ENCODE measurements at places on chromosomes 2 and 18.
A peak's percentile ranks its signal among the peaks of the same experiment; 100 is the strongest.

DNA sequence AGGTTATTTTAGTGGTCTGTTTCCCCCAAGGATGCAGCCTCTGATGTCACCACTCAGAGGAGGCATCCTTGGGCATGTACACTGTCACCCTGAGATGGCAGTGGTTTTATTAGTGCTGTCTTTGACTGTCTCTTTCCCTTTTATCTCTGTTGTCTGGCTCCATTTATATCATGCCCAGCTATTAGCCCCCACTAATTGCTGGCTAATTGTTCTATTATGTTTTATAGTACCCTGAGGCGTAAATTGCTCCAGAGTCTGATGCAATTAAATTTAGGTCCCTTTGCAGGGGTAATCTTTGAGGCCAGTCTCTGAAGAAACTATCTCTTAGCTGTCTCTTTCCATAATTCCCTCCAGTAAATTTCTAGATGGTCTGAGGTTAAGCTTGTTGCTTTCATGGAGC is 301.0 kb upstream of the KLHL29 start:
- no peak for DNase-seq

- no peak for DNase-seq
These were observed 110.3 kb upstream of the RBMS1 start for GRCh38 chr2:160603771-160604510.

DNA sequence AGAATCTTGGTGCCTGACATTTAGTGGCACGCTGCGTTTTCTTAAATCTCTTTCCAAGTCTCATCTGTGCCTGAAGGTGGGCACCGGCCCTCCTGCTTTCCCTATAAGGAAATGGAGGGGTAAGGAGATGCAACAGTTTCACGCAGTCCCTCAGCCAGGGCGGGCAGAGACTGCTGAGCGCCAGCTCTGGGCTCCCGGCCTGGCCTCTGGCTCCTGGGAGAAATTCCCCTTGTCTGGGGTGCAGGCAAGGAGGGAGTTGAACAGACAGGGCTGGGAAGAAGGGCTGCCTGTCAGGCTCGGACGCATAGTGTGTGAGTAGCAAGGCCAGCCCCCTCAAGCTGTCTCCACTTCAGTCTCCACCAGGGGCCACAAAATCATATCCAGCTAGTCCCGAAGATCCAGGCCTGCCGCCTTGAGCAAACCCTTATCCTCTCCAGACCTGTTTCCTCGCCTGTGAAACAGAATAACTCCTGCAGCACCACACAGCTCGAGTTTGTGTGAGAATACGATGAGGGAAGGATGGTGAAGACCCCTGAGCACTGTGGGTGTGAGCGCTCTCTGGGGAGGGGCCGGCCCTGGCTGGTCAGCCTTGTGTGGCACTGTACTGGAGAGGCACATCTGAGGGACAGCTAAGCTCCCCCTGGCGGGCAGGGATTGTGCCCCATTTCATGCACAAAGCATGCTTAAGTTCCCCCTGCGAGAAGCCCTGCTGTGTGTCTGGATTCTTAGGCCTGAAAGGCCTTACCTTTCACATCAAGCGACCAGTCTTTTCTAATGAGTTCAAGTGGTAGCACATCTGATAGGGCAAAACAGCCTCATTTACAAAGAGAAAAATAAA is 33.8 kb downstream of the SDC1 start:
- peak; percentile 57 for DNase-seq

GRCh38 chr18:75112186-75113096 is 96.5 kb downstream of the PTGR3 start:
- no peak for DNase-seq

DNA sequence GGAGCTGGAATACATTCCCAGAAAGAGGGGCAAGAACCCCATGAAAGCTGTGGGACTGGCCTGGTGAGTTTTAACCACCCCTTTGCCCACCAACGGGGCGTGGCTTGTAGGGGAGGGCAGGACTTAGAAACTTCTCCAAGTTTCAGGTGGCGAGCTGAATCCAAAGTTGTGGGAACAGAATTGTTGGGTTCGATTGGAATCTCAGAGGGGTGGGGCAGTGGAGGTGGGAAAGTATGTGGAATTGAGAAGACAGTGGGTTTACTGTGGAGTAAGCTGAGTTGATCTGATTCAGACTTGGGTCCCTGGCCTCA is 1.1 kb downstream of the PNKD start:
- no peak for DNase-seq

DNA sequence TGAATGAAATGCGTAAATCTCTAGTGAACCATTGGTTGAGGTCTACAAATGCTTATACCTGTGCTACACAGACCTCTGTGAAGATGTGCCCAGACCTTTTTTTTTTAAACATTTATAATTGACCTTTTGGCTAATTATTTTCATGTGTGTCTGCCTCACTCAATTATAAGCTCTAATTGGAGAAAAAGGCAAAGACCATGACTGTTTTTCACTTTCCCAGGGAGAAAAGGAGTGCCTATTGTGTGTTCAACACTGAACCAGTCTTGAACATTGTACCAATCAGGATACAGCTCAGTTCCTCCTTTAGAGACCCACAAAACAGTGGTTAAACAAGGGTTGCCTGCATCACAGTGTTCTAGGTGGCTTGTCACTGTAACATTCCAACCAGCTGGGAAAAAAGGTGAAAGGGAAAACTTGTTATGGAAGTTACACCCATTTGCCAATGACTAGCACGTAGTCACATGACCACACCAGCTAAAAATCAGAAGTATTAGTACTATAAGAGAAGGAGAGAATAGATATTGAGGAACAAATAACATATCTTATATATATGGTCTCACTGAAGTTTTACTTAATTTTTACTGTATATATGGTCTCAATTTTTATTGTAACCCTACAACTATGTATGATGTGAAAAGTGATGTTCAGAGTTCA is 13.4 kb downstream of the TANK start:
- DNase-seq = no peak

DNA sequence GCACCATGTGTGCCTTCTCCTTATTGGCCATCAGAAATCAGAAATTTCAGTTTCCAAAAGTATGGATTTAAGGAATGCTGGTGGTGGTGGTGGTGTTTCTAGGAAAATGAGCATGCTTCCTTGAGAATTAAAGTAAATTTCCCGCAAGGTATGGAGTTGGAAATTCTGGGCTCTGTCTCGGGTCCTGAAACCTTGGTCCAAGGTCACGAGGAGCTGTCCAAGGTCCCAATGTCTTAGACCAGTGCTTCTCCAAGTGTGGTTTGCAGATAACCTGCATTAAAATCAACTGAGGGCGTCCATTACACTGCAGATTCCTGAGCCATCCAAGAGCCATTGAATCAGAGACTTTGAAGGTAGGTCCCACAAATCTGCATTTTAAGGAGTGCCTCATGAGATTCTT is 210.9 kb upstream of the PKDCC start:
- peak; percentile 53 for DNase-seq

GRCh38 chr2:40279001-40279400 is 172.9 kb downstream of the SLC8A1 start:
- peak; percentile 71 for DNase-seq

- no peak for DNase-seq
These were observed 583.9 kb upstream of the KLHL29 start for GRCh38 chr2:22801071-22801470.

DNA sequence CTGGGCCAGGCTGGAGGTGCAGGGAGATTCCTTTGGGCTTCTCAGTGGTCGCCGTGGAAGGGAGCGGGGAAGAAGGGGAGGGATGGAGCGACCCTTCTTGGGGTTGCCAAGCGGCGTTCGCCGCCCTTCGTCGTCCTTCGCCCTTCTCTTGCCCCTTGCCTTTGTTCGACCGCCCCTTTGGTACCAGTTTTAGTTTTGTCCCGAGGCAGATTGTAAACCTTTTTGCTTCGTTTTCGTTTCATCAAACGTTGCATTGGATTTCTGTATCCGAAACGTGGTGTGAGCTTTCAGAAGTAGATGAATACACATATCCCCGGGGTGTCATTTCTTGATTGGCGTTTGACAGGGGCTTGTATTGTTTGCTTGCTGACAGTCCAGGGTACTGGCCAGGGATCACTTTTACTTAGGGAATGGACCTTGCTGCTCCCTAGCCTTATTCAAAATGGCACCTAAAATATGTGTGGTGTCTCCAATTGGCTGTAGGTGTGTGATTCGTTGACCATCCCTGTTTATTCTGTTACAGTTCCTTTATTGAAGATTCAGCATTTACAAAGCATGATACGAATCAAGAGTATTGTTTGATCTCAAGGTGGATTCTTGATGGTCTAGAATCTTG is 788 bp downstream of the USP14 start:
- peak; percentile 13 for DNase-seq

GRCh38 chr2:96970910-96971309 is 15.5 kb downstream of the FAM178B start:
- DNase-seq = no peak

DNA sequence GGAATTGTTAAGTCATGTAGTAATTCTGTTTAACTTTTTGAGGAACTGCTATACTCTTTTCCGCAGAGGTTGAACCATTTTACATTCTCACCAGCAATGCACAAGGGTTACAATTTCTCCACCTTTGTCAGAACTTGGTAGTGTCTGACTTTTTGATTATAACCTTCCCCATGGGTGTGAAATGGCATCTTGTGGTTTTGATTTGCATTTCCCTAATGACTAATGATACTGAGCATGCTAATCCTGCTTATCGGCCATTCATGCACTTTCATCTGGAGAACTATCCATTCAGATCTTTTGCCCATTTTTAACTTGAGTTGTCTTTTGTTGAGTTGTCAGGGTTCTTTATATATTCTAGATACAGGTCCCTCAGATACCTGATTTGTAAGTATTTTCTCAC is 47.2 kb downstream of the CYB5A start:
- no peak for DNase-seq

DNA sequence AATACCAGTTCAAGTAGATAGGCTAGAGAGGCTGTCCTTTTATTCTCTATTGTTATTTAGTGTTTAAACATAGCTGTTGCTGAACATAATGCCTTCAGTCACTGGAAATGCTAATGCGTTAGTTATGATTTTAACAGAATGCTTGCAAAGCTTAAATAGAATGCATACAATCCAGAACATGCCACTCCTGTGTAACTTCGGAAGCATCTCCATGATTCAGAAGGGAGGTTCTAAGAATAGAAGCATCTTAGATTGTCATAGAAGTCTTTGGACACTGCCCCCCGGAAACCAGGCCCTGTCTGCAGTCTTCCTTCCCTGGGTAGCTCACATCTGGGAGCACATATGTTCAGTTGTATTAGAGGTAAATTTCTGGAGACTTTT is 73.2 kb downstream of the ZNF532 start:
- peak; percentile 13 for DNase-seq

- DNase-seq = peak; percentile 100
These were observed 2.4 kb upstream of the LPIN1 start for GRCh38 chr2:11743846-11744553.

- no peak for DNase-seq
These were observed 30.2 kb downstream of the GRHL1 start for GRCh38 chr2:9981655-9982054.

DNA sequence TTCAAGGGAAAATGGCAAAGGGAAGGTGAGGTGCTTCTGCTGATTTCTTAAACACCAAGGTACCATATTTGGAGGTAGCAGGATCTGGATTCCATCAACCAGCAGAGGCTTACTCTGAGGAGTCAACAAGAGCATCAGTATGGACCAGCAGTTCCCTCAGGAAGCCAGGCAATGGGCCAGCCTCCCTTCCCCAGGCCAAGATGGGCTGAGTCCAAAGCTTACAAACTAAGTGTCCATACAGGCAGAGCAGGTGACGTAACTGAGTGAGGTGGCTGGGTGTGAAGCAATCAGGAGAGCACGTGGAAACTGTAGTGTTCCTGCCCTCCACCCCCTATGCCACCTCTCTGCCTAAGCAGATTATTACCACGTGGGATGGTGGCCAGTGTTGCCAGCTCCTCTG is 134.2 kb upstream of the HNRNPA3 start:
- DNase-seq = no peak

GRCh38 chr18:36903215-36903928 is 74.4 kb downstream of the KIAA1328 start:
- no peak for DNase-seq

DNA sequence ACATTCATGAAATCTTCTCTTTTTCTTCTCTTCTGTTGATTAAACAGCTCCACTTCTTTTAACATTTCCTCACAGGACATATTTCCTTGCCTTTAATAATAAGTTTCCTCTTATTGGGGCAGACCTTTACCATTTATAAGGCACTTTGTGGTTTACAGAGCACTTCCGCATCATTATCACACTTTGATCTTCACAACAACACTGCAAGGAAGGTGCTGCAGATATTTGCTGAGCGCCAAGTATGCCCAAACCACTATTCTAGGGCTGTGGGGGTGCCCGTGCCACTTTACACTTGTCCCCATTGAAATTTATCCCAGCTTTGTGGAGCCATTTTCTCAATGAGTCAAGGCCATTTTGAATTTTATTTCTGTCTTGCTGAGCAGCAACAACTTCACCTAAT is 246.6 kb downstream of the SS18 start:
- DNase-seq = no peak

GRCh38 chr2:44119878-44120277 is 48.8 kb upstream of the PPM1B start:
- DNase-seq = no peak

DNA sequence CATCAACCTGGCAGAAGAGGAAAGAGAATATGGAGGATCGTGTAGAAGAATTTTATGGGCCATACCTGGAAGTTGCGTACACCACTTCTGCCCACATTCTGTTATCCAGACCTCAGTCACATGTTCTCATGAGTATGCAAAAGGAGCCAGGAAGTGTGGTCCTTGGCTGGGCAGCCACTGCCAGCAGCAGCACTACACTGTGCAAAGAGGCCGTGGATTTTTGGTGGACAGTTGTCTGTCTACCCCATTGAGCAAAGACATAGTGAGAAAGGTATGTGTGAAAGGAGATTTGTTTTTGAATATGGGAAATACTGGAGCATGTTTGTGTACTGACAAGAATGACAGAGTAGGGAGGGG is 68.1 kb downstream of the SDC1 start:
- no peak for DNase-seq

GRCh38 chr2:175981551-175981950 is 20.5 kb downstream of the LNPK start:
- no peak for DNase-seq

GRCh38 chr2:171128461-171128860 is 32.2 kb downstream of the TLK1 start:
- DNase-seq = no peak

DNA sequence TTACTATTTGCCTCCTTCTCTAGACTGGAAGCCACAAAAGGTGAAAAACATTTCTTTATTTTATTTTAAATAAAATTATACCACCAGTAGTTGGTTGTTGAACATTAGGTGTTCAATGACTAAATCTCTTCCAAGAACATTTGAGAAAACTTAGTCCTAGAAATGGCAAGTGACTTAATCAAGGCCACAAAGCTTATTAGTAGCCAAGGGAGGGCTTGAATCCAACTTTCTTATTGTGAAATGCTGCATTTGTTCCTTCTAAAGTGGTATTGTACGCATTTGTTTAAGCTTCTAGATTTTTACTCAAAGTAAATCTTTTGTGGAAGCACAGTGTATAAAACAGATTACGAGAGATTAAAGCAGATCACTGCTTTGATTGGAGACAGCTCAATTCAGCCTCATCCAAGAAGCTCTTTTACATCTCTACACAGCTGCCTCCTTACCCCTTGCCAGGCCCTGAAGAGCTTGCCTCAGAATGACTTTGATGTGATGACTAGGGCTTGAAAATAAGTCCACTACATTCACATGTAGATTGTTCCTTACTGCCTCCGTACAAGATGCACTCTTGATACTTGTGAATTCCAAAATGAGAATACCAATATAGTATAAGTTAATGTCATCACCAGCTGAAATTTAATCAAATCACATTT is 244.8 kb downstream of the XIRP2 start:
- DNase-seq = no peak

- DNase-seq = peak; percentile 78
These were observed 74.0 kb downstream of the MYO1B start for GRCh38 chr2:191319186-191319585.

All from RPMI7951 (cell line).